Activated CD4-positive, alpha-beta T cell treated with anti-CD3 and anti-CD28 coated beads for 36 hours (primary cell): ENCODE measurements at places on chromosomes 2 and 18.

GRCh38 chr2:207950761-207951114 is 74.6 kb downstream of the PLEKHM3 start:
- DNase-seq = no peak

DNA sequence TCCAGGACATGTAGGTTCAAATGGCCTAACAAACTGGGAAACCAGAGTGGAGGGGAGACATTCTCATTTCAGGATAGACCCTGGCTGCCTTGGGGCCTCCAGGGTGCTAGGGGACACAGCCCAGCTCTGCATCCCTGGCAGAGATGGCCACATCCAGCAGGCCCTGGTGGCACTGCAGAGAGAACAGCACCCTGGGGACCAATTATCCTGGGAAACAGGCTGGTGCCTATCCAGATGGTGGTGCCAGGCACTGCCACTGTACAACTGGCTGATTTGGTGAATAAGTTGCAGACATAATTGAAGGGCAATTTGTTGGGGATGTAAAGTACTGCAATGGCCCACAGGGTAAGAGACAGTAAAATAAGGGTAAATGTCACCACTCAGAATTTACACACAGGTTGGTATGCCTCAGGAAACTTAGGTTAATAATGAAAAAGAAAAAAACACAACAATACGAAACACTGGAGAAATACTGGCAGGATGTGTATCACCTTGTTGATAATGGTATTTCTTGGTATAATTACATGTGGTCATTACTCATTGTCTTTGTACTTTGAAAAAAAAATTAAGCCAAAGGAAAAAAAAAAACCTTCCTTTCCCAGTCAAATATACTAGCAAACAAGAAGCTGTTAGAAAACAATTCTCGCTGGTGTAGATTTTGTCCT is 12.8 kb upstream of the SFTPB start:
- no peak for DNase-seq

DNA sequence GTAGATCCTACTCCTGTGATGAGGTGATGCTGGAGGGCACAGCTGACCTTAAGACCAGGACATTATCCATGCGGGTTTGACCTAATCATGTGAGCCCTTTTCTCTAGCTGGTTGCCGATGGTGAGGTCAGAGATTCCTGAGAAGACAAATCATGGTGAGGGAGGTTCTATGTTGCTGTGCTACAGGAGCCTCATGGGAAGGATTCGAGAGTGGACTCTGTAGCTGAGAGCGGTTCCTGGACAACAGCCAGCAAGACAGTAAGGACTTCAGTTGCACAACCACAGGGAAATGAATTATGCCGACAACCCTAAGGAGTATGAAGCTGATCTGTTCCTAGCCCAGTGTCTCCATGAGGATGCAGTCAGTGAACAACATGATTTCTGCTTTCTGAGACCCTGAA is 80.4 kb downstream of the EPB41L3 start:
- DNase-seq = no peak

DNA sequence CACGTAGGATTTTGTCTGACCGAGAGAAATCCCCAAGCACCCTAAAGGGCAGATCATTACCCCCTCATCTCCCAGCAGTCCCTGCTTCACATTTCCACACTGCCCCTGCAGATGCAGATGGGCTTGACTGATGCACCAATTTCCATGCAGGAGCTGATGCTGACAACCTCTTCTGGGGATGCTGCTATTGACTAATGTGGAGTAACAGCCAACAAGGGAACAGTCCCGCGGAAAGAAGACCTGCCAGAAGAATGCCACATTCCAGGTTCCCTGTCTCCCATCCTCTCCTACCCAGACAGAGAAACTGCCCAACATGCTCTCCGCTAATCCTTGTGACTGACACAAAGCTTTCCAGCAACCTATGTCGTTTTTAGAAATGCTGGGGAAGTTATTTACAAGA is 91.7 kb downstream of the AFF3 start:
- no peak for DNase-seq

DNA sequence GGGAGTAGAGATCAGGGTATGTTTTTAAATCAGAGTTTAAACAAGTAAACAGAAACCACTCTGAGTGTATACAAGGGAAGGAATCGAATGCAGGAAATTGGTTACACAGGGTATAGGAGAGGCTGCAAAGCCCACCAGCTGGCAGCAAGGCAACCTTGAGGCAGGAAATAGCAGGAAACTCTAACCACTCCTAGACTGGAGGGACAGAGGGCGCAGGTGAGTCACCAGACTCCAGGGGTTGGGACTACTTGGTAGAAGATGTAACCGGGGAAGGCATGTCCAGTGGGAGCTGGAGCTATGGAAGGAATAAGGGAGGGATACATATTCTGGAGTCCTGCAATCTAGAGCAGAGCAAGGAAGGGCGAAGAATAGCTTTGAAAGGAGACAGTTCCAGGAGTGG is 152.3 kb downstream of the MEIS1 start:
- DNase-seq = no peak

DNA sequence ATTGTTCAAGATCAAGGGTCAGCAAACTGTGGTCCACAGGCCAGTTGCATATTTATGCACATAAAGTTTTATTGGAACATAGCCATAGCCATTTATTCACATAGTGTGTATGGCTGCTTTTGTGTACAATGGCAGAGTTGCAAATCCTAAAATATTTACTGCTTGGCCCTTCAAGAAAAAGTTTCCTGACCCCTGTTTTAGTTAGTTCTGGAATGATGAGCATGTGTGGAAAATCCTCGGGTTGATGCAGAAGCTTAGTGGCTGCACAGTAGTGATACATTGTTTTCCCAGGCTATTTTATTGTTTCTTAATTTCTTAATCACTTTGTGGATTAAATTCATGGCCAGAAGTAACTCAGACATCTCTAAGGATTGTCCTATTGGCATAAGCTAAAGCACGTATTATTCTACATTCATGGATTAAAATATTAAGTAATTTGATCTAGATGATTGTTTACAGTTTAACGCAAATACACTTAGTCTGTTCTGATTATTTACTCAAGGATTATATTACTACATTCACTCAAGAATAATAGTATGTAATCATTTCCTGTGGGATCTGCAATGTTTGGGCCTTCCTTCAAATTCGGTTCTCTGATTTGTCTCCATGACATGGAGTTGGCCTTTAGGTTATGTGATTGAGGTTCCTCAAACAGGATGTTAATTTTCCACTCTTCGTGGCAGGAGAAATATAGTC is 165.5 kb downstream of the TMEM247 start:
- no peak for DNase-seq

DNA sequence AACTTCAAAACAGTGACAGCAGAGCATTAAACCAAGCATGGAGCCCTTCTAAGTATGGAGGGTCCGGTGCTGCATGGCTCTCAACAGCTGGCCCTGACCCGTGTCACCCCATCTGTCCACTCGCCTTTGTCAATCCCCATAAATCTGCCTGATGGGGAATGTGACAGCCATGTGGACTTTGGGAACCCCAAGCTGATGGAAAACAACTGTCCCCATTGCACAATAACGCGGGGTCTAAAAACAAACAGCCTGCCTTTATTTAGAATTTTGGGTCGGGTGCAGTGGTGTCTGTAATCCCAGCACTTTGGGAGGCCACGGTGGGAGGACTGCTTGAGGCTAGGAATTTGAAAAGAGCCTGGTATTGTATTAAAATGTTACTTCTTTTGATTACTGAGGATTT is 17.1 kb upstream of the THADA start:
- no peak for DNase-seq

- DNase-seq = no peak
Observed at GRCh38 chr18:51603111-51603510, 405.6 kb upstream of the MEX3C start.

- no peak for DNase-seq
Observed at GRCh38 chr2:133943108-133943507, 310.8 kb upstream of the MGAT5 start.
